ENCODE measurements at places on chromosomes 12 and 14.

- DNase-seq, result no peak
Observed at GRCh38 chr12:54139019-54139418, 49.8 kb downstream of the SMUG1 start.

DNA sequence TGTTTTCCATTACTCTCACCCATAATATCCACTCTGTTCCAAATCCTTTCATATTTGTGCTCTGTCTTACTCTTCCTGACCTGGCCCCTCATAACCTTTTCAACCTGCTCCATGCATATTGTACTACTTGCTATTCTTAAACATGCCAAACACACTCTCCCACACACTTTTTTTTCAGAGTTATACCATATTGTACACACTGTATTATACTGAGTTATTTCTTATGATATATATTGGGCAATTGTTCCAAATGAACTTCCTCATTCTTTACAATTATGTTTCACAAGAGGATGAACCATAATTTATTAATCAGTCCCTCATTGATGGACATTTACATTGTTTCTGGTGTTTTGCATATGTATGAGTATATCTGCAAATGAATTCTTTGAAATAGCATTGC lies 18.5 kb downstream of the ATL1 start:
- DNase-seq, result no peak

DNA sequence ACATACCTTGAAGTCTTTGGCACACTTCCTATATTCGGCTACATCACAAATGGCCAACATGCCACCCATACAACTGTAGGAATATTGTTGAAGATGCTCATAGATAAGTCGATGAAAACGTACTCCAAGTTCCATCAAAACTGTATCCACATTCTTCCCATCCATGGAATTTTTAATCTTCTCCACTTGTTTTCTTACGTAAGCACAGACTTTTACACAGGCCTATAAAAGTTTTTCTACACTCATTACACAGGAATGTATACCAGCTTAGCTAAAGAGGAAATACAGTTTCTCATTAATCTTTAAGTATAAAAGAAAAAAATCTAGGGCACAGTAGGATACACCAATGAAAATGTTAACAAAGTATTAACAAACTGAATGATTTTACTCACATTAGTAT lies 59.1 kb downstream of the EXOC5 start:
- DNase-seq, result no peak

DNA sequence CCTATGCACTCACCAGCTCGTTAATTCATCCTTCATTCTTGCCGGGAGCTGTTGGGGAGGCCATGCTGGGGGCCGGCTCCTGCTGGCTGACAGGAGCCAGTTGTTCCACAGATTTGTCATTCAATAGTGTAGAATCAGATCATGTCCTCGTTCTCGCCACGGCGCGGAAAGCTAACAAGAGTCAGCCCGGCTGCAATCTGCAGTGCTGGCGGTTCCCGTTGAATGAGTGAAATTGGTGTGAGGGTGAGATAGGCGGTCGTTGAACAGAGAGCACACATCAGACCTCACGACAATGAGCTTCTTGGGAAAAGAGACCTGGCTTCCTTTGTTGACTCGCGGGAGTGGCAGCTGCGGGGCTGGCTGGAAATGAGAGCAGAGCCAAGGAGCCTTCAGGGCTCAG lies 57.5 kb downstream of the KIF26A start:
- no peak for DNase-seq

DNA sequence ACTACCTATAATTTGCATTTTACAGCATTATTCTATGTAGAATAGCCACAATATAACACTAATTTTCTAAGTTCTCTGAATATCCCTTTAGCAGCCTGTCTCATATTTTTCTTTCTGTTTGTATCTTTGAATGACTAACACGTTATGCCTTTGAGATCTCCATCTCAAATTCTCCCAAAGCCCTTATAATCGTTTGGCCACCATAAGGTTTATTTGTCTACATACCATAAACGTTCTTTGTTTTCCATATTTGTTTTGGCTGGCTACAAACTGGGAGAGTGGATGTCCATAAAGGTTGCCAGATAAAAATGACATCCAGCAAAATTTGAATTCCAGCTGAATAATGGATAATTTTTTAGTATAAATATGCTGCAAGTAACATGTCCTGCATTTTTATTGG lies 203.7 kb downstream of the STXBP6 start:
- DNase-seq, result no peak

DNA sequence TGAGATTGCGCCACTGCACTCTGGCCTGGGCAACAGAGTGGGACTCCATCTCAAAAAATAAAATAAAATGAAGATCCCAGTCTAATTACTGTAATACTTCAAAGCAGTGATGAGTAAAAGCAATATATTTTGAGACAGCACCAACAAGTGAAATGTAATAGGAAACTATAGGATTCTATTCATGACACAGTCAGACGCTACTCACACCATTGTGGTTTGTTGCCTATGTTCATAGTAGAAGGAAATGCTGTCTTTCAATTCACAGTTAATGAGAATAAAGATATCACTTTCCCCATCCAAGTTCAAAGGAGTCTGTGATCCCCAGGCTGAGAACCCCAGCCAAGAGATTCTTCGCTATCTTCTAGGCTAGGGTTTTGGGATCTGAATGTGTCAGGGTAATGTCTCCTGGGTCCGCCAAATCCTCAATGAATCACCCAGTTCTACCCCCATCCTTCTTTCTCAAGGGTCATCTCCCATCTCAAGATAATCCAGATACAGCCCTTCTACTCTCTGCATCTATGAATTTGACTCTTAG lies 16.6 kb upstream of the DTX1 start:
- no peak for DNase-seq

DNA sequence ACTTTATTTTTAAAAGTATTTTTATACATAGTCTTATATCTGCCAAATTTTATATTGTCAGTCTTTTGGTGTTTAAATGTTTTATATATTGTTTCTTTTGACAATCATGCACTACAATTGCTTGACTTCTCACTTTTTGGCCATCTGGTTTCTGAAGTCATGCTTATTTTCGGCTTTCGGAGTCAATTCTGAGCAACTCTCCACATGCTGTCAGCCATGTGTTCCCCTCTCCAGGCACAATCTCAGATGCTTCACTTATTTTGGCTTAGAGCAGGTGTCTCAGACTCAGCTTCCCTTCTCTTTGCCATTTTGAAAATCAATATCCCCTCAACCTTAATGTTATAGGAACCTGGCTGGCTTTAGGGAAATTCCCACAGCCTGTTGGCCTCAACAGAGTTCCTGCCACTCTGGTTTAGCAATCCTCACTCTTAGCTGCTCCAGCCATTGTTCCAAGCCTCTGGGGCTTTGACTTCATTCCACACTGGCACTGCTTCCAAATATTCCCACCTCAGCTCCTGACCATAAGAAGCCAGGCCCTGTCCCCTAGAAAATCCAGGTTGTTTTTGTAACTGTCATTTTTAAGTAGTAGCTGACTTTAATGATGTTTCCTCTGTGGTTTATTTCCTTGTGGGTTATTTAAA lies 125.5 kb upstream of the FAR2 start:
- no peak for DNase-seq

- DNase-seq, result no peak
Observed at GRCh38 chr12:38761636-38762342, 143.6 kb downstream of the CPNE8 start.

- DNase-seq, result no peak
Observed at GRCh38 chr14:96184737-96185136, 19.9 kb upstream of the BDKRB2 start.

DNA sequence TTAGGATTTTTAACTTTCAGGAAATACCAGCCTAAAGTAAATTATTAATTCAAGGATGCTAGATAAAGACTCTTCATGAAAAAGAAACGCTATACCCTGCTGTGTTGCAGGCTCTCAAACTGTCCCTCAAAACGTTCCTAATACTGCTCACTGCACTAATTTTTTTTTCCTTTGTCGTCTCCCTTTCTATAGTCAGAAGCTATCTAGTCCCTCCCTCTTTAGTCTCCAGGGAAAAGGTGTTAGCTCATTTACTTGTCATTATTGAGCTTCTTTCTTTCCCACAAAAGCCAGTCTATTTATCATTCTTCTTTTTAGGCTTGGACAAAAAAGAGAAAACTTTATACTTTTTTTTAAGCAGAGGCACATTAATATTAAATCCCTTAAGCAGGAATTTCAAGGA lies 30.3 kb upstream of the INSM2 start:
- no peak for DNase-seq

GRCh38 chr12:71799106-71799505 lies 40.5 kb upstream of the TBC1D15 start:
- no peak for DNase-seq

All from activated gamma-delta T cell treated with Interleukin-2 at 50 U/mL for 16 hours (primary cell).